ENCODE measurements at places on chromosomes 16 and 17.

DNA sequence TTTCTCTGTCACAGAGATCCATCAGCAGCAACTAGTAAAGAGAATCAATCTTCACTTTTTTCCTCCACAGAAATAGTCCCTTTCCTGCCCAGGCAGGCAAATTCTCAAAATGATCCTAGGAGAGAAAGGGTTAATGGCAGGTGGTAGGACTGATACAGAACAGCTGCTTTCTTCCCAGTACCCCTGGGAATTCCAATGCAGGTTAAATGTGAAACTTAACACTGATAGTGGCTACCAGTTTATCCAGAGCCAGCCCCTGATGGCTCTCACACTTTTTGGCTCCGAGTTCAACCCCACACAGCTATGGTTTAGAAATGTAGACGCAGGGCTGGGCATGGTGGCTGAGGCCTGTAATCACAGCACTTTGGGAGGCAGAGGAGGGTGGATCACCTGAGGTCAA lies 22.2 kb downstream of the MARVELD3 start:
- DNase-seq = no peak

DNA sequence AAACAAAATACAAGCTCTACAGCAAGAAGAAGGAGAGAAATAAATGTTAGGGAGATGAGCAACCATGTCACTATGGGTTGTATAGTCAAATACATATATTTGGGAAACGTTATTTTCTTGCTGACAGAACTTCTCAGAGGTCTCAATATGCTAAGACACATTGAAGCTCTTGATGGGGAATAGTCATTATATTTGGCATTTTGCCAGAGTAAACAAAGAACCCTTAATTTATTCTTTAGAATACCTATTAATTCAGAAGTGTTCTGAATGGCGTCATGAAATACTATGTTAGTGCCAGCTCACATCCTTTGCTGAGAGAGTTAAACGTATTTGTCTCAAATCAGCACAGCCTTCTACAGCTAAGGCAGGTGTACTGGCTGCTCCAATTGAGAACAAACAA lies 458.9 kb downstream of the CDH13 start:
- no peak for DNase-seq

GRCh38 chr17:59487161-59487873 lies 78.1 kb upstream of the DHX40 start:
- no peak for DNase-seq

DNA sequence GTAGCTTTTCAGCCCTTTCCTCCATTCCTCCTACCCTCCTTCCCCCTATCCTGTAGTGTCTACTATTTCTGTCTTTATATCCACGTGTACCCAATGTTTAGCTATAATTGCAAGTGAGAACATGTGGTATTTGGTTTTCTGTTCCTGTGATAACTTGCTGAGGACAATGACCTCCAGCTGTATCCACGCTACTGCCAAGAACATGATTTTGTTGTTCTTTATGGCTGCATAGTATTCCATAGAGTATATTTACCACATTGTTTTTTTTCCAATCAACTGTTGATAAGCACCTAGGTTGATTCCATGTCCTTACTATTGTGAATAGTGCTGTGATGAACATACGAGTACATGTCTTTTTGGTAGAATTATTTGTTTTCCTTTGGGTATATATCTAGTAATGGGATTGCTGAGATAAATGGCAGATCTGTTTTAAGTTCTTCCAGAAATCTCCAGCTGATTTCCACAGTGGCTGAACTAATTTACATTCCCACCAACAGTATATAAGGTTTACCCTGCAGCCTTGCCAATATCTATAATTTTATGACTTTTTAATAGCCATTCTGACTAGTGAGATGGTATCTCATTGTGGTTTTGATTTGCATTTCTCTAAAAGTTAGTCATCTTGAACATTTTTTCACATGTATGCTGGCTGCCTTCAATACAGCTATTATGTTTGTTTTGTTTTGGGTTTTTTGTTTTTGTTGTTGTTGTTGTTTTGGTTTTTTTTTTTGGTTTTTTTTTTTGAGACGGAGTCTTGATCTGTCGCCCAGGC lies 10.9 kb upstream of the COPRS start:
- no peak for DNase-seq
